ENCODE measurements at places on chromosomes 7 and 10.
A peak's percentile ranks its signal among the peaks of the same experiment; 100 is the strongest.

GRCh38 chr10:86298501-86299001 lies 68.0 kb downstream of the GRID1 start:
- DNase-seq, result peak; percentile 37

- peak; percentile 97 for DNase-seq
Observed at GRCh38 chr10:91381257-91381891, 28.8 kb upstream of the HECTD2 start.

DNA sequence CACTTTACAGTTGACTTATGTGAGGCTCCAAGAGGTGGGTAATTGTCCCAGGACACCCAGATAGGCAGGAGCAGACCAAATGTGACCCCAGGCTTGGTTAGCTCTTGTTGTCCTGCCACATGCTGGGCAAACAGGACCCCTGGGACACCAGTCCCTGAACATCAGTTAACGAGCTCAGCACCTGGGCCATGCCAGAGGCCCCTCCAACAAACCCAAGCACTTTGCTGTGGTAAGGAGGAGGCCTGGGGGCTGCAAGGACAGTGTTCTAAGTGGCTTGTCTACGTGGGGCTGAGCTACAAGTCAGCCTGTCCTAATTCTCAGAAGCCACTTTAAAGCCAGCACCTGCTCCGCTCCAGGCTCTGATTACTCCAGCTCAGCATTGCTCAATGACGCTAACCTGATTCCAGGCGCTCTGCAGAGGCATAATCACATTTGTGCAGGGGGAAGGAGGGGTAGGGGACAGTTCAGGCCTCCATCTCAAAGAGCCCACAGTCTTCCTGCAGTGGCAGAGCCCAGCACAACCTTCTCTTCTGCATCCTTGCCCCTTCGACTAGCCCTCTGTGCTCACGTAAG lies 57.2 kb downstream of the DDC start:
- DNase-seq, result no peak

GRCh38 chr10:44809647-44810046 lies 101.5 kb upstream of the TMEM72 start:
- DNase-seq, result peak; percentile 69

- no peak for DNase-seq
Observed at GRCh38 chr7:94612661-94613060, 43.3 kb downstream of the SGCE start.

Measured in islet precursor cell (in vitro differentiated cells).